Right lung (tissue), 10 donors: ENCODE measurements at places on chromosomes 2 and 18. TPM values are rescaled to one million over a fixed set of nuclear protein-coding genes. Genes with fewer than 3 reads are reported as not detected.

DNA sequence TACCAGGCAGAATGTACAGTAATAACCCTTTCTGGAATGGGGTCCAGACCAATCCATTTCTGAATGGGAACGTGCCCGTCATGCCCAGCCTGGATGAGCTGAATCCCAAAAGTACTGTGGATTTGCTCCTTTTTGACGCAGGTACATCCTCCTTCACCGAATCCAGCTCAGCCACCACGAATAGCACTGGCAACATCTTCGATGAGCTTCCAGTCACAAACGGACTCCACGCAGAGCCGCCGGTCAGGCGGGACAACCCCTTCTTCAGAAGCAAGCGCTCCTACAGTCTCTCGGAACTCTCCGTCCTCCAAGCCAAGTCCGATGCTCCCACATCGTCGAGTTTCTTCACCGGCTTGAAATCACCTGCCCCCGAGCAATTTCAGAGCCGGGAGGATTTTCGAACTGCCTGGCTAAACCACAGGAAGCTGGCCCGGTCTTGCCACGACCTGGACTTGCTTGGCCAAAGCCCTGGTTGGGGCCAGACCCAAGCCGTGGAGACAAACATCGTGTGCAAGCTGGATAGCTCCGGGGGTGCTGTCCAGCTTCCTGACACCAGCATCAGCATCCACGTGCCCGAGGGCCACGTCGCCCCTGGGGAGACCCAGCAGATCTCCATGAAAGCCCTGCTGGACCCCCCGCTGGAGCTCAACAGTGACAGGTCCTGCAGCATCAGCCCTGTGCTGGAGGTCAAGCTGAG is 89.6 kb downstream of the SH3BP4 start:
- no peak for DNase-seq

DNA sequence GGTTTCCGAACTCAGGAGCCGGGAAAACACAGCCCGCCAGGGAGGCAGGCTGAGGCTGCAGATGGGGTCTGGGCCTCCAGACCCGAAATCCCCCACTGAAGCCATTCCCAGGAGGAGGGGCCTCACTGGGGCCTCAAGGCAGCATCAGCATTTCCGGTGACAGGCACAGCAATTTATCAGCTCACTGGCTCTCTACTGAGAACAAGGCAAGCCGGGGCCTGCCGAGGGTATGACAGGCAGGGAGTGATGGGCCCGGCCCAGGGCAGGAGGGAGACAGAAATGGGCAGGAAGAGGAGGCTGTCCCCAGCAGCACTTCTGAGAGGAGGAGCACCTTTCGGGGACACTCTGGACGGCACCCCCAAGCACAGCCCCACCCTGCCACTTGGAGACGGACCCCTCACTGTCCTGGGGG is 12.5 kb downstream of the SDC1 start:
- DNase-seq: no peak

DNA sequence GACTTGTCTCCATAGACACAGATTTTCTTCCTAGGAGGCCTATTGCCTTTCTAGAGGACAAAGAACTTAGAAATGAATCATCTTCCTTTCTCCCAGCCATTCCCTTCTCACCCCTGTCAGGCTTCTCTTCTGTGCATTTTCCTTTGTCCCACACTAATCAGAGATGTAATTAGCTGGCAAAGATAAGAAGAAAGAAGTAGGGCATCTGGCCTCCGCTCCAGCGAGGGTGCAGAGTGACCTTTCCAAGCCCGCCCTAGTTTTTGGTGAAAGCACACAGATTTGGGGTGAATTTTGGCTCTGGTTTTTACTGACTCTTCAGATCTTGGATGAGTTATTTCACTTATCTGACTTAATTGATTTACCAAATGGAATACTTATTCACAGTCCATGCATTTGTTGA is 626.5 kb downstream of the ZEB2 start:
- DNase-seq: peak; percentile 14

- no peak for DNase-seq
Measured at GRCh38 chr2:28407976-28408690, 15.5 kb downstream of the FOSL2 start.

The SUPT7L gene
- 59.9 TPM for polyA plus RNA-seq

GRCh38 chr18:46482831-46483230 is 174.2 kb downstream of the LOXHD1 start:
- no peak for DNase-seq

The HOXD10 gene
- polyA plus RNA-seq: 0.13 TPM

GRCh38 chr18:68520406-68521075 is 194.4 kb downstream of the TMX3 start:
- DNase-seq: no peak

DNA sequence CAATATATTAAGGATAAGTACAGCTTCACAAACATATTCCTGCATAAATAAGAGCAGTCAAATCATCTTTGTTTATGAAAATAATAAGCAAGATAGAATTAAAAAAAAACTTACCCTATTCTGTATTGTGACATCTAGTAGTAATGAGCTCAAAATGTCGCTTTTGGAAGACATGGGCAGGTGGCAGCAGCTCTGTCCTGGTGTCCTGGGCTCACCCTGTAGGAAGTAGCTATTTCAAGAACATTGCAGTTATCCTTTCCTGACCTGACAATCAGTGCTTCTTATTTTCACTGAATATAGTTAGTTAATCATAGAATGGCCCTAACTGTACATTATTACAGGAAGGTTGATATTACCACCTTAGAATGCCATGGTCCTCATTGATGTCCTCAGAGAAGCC is 229.1 kb downstream of the BABAM2 start:
- no peak for DNase-seq

DNA sequence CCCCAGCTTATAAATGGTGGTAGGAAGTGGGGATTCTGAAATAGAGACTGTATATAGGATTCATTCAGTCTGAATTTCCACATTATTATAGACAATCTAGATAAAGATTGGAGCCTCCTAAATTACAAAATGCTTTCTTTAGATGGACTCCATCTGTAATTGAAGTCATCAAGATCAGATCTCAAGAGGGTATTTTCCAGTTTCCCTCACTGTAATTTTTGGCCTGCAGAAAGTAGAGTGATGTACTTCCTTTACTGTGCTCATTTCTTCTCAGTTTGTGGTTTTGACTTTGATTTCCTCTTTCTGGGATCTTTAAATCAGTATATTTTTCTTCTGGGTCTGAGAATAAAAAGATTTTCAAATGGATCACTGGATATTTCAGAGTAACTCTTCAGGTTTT is 7.2 kb downstream of the BABAM2 start:
- DNase-seq: no peak

DNA sequence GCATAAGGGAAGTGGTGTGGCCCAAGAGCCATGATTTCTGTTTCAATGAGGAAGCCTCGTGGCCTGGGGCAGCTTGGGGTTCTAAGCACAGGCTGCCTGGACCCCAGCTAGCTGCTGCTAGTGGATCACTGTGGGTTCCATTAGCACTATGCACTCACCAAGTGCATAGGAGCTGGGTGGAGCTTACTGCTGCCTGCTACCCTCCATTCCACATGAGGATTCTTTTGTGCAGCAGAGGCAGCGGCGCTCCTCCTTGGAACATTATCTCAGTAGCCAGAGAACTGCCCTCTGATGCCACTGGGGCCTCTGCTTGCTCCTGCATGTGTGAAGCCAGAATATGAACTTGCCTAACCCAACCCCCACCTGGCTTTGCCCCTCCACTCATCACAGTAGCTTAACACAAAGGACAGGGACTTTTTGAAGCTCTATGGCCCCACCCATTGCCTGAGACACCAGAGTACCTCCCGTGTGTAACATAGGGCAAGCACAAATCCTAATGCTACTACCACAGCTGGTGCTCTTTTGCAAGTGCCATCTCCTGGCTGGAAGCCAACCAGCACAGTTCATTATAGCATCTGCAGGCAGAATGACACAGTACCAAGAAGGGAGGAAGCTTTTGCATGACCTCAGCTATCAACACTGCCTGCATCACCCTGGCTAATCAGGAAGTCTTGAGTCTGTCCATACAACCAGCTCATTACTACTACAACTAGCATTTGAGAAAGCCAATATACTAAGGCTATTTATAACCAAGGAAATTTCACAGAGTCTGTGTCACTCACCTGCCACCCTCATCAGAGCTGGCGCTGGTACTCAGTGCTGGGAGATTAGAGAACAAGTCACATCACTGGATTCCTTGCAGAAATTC is 297.0 kb upstream of the GULP1 start:
- no peak for DNase-seq

GRCh38 chr2:36507408-36507812 is 90.6 kb downstream of the FEZ2 start:
- DNase-seq: peak; percentile 38
